ENCODE measurements at places on chromosomes 3 and 15.

- DNase-seq: no peak
Observed at GRCh38 chr3:126685021-126685420, 19.0 kb upstream of the CHCHD6 start.

DNA sequence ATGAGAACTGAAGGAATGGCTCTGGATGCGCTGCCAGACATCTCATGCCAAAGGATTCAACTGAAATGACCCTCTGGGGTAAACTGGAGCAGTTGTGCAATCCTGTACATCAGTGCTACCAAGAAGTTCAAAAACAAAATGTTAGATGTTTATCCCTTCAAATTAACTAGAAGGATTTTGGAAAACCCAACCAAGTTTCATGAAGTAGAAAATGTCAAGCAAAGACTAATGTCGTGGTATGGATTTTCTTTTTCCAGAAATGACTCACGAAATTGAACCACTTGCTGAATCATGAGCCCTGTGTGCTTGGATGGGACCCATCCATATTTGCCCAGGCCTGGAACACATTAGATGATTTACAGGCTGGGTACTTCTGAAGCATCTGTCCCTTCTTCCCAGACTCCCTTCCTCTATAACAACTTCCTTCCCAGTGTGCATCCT, 101.6 kb downstream of the LRTM1 start:
- no peak for DNase-seq

DNA sequence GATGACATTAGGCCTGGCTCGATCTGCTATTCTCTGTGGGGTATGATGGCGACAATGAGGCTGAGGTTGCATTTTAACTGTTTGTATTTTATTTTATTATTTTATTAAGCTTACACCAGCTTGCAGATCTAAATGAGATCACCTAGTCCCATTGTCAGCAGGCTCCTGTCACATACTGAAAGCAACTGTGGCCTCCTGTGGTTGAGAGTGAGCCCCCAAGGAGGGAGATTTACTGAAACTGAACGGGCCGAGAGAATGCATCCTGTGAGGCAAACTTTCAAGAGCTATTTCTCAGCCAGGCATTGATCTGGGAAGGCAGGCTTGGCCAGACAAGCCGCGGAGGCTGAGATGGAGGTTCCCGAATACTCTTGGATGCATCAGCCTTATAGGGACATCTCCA, 210.4 kb upstream of the ARRDC4 start:
- DNase-seq: no peak

DNA sequence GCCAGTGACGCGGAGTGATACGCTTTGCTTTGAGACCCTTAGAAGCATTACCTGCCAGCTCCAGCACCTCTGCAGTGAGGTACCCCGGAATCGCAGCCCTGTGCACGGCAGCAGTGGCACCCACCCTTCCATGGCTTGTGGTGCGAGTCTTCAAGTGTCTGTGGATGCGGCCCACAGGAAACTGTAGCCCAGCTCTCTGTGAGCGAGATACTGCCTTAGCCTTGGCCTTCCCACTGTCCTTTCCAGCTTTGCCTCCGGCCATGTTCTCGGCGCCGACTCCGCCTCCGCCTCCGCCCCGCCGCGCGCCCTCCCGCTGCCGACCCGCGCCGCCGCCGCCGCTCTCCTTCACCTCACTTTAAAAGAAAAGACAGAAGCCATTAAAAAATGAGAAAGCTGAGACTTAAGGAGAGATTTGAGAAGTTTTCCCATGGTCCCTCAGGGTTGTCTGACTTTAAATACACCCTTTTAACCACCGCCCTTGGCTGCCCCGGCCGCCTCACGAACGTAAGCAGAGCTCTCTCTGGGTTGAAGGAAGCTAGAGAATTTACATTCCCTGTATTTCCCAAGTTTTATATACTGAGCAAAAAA, 78.5 kb upstream of the FAM174B start:
- DNase-seq: peak; percentile 14

- DNase-seq: no peak
Observed at GRCh38 chr3:183987000-183987600, 30.6 kb downstream of the ABCC5 start.

DNA sequence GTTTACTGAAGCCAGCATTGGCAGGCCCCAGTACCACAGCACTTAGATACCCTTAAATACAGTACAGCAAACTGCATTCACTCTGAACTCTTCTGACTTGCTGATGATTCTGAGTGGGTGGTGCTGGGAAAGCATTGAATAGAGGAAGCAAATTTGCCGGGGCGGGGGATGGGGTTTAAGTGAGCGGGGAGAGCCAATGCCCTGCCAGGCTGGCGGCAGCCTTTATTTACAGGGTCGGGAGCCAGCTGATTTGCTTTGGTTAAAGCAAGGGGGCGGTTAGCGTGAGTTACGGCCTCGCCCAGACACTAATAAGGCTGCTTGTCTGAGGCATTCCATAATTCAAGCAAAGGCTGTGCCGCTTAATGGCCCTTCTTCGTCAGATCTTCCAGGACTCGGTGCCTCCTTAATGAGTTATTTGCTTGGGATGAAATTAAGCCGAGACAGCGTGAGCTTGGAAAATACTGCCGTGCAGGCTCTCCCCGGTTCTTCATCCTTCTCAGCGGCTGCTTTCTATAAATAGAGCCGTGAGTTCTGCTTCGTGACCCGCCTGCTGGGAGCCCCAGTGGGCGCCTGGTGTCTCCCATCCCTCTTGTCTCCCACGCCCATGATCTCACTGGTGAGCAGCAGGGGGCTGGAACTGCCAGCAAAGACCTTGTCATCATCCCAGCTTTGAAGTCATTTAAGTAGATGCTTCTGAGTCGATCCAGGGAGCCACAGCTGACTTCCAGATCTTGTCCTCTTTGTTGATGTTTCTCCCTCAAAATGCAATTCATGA, 25.8 kb downstream of the SPSB4 start:
- no peak for DNase-seq

DNA sequence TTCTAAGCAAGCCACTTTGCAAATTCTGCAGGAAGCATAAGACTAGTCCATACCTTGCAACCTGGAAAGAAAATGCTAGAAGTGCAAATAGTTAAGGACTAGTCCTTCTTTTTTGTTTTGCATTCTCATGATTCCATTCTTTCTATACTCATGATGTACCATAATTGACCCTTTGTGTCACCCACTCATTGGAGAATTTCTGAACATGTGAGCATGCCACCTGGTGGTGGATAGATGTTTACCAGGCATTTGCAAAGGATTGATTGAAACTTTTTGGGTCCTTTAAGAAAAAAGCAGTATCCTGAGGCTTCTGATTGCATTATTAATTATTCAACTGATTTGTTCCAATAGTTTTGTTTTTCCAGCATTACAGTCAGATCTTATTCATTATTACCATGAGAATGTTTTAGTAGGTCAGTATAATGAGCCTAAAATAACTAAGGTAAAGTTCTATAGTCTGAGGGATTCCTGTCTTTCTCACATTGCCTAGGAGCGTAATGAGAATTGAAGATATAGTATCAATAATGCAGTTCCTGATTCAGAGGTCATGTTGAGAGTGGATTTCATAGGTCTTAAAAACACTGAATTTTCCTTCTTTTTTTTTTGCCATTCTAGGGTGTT, 20.2 kb upstream of the DIPK2A start:
- DNase-seq: peak; percentile 64

DNA sequence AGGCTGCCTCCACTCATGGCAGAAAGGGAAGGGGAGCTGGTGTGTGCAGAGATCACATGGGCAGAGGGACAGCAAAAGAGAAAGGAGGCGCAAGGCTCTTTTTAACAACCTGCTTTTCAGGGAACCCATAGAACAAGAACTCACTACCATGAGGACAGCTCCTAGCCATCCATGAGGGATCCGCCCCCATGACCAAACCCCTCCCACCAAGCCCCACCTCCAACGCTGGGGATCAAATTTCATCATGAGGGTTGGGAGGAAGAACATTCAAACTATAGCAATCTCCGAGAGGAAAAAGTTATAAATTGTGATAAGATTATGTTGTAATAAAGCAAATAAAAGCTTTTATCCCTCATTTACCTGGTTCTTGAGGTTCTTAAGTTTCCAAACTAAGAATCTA, 84.7 kb upstream of the LMCD1 start:
- DNase-seq: peak; percentile 43

- peak; percentile 51 for DNase-seq
Observed at GRCh38 chr15:69478259-69478781, 25.7 kb downstream of the RPLP1 start.

DNA sequence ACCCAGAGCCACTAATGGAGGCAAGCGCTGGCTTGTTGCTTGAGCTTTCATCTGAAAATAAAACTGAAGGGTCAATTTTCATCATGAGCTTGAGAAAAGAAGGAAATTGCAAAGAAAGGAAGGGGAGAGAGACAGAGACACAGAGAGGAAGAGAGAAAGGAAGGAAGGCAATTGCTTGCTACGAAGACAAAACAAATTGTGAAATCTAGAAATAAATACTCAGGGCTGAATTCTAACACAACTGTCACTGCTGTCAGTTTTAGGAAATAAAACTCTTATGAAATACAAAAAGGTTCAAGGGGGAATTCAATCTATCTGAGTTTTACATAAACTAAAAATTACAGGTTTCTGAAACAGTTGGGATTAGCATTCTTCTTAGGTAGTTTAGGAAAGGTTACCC, 36.7 kb downstream of the FOXP1 start:
- DNase-seq: no peak

DNA sequence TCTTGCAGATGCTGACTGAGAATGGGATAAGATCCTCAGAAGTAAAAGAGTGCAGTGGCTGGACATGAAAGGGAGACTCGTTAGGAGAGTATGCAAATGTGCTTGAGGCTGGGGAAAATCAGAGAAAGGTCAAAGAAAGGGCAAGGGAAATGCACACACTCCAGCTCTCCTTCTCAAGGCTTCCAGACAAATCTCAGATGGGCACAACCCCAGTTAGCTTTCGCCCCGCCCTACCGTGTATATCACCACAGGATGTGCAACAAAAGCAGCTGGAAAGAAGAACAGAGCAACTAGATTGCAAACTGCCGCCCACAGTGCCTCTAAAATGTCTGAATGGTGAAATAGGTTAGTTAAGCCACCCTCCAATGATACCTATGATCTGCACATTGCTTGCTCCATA, 63.9 kb downstream of the CERS3 start:
- no peak for DNase-seq

- DNase-seq: no peak
Observed at GRCh38 chr3:23640471-23641146, 165.1 kb upstream of the UBE2E1 start.
